ENCODE measurements at places on chromosomes 2 and 18. TPM values are rescaled to one million over a fixed set of nuclear protein-coding genes. Genes with fewer than 3 reads are reported as not detected.

Gene NYAP2
- total RNA-seq = not detected

Gene PROKR1
- not detected for total RNA-seq

Gene UGT1A4
- not detected for total RNA-seq

Gene DPP4
- total RNA-seq = 0.17 TPM
